AG04449 (cell line): ENCODE measurements at places on chromosomes 12 and 14.

DNA sequence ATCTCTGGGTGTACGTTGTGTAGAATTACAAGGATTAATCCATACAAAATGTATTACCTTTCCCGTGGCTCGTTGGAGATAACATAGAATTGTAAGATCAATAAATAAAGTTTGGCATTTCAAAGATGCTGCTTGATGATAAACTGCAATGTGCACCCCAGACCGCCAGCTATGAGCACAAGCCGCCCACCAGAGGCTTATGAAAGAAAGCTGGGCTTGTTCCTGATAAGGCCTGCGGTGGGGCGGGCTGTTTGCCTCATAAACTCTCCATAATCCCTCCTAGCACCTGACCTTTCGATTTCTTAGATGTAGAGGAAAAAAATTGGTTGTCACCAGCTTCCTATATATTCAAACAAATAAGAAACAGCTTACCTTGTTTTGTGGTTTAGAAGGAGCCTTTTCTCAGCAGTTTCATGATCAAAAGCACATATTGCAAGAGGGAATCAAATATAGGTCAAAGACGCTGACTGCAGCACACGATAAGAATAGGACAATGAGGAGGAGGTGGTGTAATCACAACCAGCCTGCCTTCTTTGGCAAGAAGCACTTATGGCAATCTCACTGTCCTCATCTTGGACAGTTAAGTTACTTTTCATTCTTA lies 293.6 kb downstream of the RMST start:
- DNase-seq = no peak

GRCh38 chr14:101120641-101121507 lies 217.4 kb upstream of the RTL1 start:
- no peak for DNase-seq

- DNase-seq = no peak
These were observed 18.8 kb downstream of the AVPR1A start for GRCh38 chr12:63132201-63132600.

GRCh38 chr12:60172266-60173211 lies 576.7 kb downstream of the SLC16A7 start:
- no peak for DNase-seq
